ENCODE measurements at places on chromosomes 12 and 14.

GRCh38 chr12:13154831-13155230 is 41.7 kb upstream of the EMP1 start:
- no peak for DNase-seq

DNA sequence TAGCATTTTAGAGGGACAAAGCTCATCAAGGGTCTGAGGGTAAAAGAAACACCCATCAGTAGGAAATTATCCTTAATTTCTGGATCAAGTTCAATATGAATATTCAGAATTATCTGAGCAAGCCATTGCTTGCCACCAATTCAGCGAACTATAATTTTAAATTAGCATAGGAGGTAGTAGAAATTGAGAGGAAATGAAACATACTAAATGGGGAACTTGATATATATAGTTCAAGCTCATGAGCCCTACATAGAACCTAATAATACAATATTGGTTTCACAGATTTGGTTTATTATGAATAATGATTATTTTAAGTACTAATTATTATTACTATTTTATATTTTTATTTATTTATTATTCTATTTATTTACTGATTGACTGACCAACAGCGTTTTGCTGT is 42.1 kb upstream of the GXYLT1 start:
- no peak for DNase-seq

GRCh38 chr12:104498211-104498801 is 41.6 kb downstream of the CHST11 start:
- DNase-seq = no peak

DNA sequence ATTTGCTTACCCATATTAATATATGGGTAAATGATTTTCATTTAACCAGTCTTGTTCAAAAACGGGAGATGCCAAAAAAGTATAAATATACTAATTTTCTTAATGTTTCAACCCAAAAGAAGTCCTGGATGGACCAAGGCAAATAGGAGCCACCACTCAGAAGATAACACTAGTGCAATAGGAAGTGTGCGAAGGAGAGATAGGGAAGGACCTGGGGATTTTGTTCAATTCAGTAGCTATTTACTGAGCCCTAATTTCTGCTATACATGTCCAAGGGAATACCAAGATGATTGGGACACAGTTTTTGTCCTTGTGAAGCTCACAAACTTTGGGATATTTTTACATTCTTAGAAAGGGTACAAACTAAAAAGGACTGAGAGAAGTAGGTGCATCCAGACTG is 1.5 kb downstream of the CMAS start:
- no peak for DNase-seq

DNA sequence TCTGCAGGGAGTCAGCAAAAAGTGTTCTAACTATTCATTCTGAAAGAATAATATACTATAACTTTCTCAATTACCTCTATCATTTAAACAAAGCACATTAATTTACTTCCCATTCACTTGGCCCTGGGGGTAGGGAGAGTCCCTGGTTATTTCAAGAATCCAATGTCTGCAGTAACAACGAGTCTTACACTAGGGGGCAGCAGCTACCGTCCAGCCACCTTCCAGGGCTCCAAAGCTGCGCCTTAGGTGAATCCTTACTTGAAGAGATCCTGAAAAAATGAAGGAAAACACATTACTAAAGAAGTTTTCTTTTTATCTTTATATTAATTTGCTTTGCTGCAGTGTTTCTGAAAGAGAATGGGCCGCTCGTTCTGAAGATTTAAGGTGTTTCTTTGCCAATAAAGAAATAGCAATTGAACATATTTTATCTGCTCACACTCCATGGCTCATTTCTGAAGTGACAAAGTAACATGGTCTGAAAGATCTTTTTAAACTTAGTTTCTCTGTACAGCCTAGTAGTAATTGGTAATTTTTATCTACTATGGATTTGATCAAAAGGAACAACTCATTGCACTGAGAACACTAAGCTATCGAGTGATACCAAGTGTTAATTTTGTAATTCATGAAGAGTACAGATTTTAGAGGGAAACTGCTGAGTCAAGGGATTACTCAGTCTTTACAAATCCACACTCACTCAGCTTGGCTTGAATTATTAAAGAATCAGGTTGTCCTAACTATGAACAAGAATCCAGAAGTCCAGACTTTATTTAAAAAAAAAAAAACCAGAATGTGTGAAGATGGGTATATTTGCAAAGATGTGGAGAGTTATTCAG is 27.6 kb downstream of the BHLHE41 start:
- DNase-seq = peak; percentile 59

DNA sequence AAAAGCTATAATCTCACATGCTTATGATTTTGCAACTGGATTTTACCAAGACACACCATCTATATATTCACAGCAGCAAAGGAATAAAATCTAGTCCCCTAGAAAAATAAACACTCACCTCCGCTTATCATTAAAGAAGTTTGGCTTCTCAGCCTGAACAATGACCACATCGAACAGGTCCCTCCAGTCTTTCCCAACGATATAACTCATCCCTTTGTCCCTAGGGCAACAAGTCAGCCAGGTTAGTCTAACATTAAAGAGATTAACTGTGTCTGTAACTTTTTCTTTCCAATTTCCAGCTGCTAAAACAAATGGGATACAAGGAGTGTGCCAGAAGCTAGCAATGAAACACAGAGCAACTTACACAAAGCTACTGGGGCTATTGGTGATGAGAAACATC is 48.0 kb downstream of the NT5DC3 start:
- DNase-seq = no peak

DNA sequence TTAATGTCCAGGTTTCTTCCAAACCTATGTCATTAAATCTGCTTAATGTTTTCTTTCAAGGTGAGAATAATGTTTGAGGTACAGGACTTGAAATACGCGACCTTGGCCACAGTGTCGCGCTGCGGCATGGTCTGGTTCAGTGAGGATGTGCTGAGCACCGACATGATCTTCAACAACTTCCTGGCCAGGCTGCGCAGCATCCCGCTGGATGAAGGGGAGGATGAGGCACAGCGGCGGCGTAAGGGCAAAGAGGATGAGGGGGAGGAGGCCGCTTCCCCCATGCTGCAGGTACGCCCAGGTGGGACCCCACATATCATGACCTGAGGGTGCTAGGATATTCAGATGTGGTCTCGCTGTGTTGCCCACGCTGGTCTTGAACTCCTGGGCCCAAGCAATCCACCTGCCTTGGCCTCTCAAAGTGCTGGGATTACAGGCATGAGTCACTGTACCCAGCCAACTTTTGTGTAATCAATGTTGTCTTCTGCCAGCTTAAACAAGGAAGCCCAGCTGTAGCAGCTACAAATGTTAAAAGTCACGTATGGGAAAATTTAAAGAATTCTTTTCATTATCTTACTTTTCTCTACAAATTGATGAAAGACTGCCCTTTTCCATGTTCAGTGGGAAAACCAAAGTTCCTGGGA is 50.8 kb downstream of the DYNC1H1 start:
- no peak for DNase-seq

DNA sequence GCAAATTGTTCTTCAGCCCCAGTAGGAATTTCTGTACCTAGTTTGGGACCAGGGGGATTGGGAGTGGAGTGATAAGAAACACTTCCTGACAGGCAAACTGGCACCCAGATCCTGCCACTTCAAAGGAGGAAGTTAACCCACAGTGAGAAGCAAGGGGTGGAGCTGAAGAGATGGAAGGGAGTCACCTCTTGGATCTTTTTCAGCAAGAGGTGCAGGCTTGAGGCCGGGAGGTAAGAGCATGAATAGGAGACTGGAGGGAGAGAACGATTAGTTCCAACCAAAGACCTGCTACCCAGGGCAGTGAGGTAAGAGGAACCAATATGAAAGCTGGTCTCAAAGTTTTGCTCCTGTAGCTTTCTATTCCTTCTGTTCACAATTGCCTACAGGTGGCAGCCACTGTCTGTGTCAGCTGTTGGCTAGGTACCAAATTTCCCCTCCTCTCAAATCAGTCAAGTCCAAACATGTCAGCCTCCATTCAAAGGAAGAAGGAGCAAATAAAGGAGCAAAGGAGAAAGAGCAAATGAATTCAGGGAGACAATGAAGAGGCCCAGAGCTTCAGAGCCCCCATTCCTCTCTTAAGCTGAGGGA is 14.9 kb upstream of the TAC3 start:
- no peak for DNase-seq

DNA sequence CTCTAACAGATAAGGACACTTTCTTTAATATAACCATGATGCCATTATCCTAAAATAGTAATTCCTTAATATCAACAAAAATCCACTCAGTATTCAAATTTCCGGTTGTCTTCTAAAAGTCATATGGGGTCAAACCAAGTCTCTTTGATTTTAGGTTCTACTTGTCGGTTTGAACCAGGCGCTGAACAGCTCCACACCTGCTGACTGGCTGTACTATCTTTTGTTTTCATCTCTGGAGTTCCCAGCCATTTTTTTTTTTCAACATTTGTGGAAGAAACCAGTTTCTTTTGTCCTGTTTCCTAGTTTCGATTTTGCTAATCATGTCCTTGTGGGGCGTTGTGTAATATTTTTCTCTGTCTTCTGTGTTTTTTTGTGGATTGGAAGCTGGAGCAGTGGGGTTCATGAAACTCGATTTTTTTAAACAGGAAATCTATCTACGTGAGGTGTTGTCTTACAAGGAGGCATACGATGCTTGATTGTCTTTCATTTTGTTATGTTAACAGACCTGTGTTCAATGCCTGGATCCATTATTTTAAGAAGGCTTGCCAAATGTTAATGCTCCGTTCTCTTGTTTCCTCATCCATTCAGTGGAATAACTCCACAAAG is 50.2 kb downstream of the FZD10 start:
- DNase-seq = no peak

- peak; percentile 23 for DNase-seq
Observed at GRCh38 chr12:6960593-6961277, 9.6 kb downstream of the PTPN6 start.

Measured in hepatic stellate cell (primary cell).